T-helper 2 cell treated with Interferon-gamma antibody and Interleukin-4, amounts not matched to agents 100 ng/mL and 5 ng/mL, for 36 hours (primary cell): ENCODE measurements at places on chromosomes 3 and 15. TPM values are rescaled to one million over a fixed set of nuclear protein-coding genes. Genes with fewer than 3 reads are reported as not detected.

TERC gene
- 2.7 and 4.1 TPM in 2 replicates for total RNA-seq

CPN2 gene
- not detected in 2 replicates for total RNA-seq

LMOD3 gene
- not detected in 2 replicates for total RNA-seq

SPTSSB gene
- not detected in 2 replicates for total RNA-seq

FGF12 gene
- not detected in 2 replicates for total RNA-seq

ROPN1 gene
- total RNA-seq = not detected in 2 replicates

RPP25 gene
- 9.6 and 10.3 TPM in 2 replicates for total RNA-seq

PIF1 gene
- 35.8 and 36.7 TPM in 2 replicates for total RNA-seq

ACOX2 gene
- not detected in 2 replicates for total RNA-seq

RETNLB gene
- total RNA-seq = not detected in 2 replicates

NEK4 gene
- 27.9 and 29.9 TPM in 2 replicates for total RNA-seq

SMCO1 gene
- not detected in 2 replicates for total RNA-seq

ROBO2 gene
- not detected in 2 replicates for total RNA-seq

CISH gene
- total RNA-seq = 385 and 386 TPM in 2 replicates

PRSS50 gene
- total RNA-seq = not detected in 2 replicates

SGO1 gene
- total RNA-seq = 29.7 and 30.5 TPM in 2 replicates

FOXB1 gene
- 1.5 and 1.6 TPM in 2 replicates for total RNA-seq
